ENCODE measurements at places on chromosomes 2 and 18.

GRCh38 chr2:172551271-172551670 lies 4.6 kb upstream of the PDK1 start:
- DNase-seq, result no peak
- H3K4me3 ChIP-seq, result no peak overlapping the region
- no peak overlapping the region for H3K27ac ChIP-seq
- H3K27me3 ChIP-seq, result no peaks in the 10 kb centered on the region
- peaks cover 28% of the 10 kb centered on the region for H3K4me1 ChIP-seq

- no peaks in the 10 kb centered on the region for H3K4me1 ChIP-seq
- no peaks in the 10 kb centered on the region for H3K36me3 ChIP-seq
- DNase-seq, result no peak
- no peak overlapping the region for H3K4me3 ChIP-seq
- H3K27ac ChIP-seq, result no peak overlapping the region
Measured at GRCh38 chr2:23423062-23423872, 38.3 kb downstream of the KLHL29 start.

DNA sequence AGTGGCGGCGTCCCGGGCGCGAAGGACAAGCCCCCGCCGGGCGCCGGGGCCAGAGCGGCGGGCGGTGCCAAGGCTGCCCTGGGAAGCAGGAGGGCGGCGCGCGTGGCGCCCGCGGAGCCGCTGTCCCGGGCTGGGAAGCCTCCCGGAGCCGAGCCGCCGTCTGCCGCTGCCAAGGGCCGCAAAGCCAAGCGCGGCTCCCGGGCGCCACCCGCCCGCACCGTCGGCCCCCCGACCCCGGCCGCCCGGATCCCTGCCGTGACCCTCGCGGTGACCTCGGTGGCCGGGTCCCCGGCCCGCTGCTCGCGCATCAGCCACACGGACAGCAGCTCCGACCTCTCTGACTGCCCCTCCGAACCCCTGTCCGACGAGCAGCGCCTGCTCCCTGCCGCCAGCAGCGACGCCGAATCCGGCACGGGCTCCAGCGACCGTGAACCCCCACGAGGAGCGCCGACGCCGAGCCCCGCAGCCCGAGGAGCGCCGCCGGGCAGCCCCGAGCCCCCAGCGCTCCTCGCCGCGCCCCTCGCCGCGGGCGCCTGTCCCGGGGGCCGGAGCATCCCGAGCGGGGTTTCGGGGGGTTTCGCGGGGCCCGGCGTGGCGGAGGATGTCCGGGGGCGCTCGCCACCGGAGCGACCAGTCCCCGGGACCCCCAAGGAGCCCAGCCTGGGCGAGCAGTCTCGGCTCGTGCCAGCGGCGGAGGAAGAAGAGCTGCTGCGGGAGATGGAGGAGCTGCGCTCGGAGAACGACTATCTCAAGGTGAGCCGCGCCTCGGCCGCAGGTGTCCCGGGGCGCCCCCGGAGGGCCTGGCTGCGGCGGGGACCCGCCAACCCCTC lies 820 bp downstream of the MTCL1 start:
- no peak overlapping the region for H3K27ac ChIP-seq
- peaks cover 29% of the 10 kb centered on the region for H3K27me3 ChIP-seq
- H3K4me1 ChIP-seq, result peaks cover 26% of the 10 kb centered on the region
- H3K4me3 ChIP-seq, result no peak overlapping the region

DNA sequence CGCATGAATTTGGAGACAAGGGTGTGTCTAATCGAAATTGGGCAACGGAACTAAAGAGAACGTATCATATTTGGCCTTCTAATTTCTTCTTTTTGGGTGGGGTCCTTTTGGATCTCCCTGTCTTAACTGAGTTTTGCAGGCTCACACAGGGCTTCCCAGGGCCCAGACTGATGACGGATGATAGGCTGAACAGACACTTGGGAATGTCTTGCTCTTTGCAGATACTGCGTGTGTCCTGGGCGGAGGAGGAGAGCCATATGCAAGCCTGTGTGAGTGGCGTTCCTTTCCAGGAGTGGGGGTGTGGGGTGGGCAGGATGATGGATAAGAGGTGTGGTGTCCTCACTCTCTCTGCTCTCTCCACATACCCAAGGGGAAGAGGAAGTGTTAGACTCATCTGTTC lies 40.1 kb downstream of the TNP1 start:
- DNase-seq, result no peak
- no peaks in the 10 kb centered on the region for H3K36me3 ChIP-seq
- no peaks in the 10 kb centered on the region for H3K27me3 ChIP-seq
- H3K27ac ChIP-seq, result no peak overlapping the region

DNA sequence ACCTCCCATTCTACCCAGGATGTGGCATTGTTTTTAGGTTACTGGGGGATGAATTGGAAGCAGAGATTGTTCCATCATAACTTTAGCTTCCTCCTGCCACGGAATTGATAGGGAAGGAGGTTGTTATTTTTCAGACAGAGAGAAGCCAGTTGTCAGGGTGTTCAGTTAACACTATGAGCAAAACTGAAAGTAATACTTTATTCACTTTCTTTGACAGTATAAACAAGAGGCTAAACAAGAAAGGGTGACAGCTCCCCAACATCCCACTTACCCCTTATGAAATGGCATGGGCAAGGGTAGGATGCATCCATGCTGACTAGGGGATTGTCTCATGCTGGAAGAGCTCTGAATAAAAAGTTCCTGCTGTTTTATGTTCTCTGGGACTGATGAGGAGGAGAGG lies 36.4 kb upstream of the GAREM1 start:
- no peaks in the 10 kb centered on the region for H3K4me1 ChIP-seq
- no peak overlapping the region for H3K27ac ChIP-seq
- no peak overlapping the region for H3K4me3 ChIP-seq
- H3K36me3 ChIP-seq, result no peaks in the 10 kb centered on the region
- no peak for DNase-seq
- H3K27me3 ChIP-seq, result no peaks in the 10 kb centered on the region

GRCh38 chr18:23135550-23136325 lies 453 bp downstream of the CABLES1 start:
- no peak overlapping the region for H3K27ac ChIP-seq
- H3K4me1 ChIP-seq, result peaks cover 19% of the 10 kb centered on the region
- no peaks in the 10 kb centered on the region for H3K36me3 ChIP-seq

DNA sequence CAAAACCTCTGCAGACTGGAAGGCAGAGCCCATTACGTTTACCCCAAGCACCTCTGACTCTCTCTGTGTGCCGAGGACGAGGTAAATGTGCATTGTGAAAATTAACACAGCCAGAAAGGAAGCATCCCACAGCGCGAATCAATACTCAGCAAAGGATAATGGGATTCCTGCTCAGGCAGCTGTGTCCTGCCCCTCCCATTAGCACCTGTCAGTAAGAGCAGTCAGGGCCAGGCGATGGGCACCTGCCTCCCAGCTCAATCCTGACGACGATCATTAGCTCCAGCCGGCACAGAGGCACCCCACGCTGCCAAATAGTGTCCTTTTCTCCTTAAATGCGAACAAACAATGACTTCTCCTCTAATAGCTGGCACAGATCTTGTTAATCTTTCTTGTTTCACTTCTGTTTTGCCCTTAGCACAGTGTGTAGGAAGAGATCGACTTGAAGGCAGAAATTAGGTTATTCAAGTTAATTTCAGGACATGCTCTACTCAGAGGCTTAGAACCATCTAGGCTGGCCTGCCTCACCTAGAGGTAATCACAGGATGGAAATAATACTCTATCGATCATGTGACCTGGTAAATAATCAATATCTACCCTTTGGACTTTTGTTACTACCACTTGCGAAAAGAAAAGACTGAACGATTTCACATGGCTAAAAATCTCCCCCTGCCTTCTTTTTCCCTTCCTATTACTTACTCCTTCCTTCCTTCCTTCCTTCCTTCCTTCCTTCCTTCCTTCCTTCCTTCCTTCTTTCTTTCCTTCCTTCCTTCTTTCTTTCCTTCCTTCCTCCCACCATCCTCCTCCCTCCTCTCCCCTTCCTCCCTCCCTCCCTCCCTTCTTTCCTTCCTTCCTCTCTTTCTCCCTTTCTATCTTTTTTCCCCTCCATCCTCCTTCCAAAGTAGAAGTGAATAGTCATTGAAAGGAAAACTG lies 487.9 kb upstream of the ID2 start:
- no peak overlapping the region for H3K4me3 ChIP-seq
- DNase-seq, result no peak
- H3K4me1 ChIP-seq, result no peaks in the 10 kb centered on the region
- no peak overlapping the region for H3K27ac ChIP-seq
- no peaks in the 10 kb centered on the region for H3K36me3 ChIP-seq

- H3K4me3 ChIP-seq, result no peak overlapping the region
- no peaks in the 10 kb centered on the region for H3K27me3 ChIP-seq
- no peaks in the 10 kb centered on the region for H3K36me3 ChIP-seq
- H3K4me1 ChIP-seq, result peaks cover 24% of the 10 kb centered on the region
Measured at GRCh38 chr2:19474128-19474527, 115.7 kb upstream of the OSR1 start.

GRCh38 chr2:72084584-72084976 lies 63.1 kb downstream of the CYP26B1 start:
- H3K36me3 ChIP-seq, result no peaks in the 10 kb centered on the region
- no peak overlapping the region for H3K4me3 ChIP-seq
- H3K27ac ChIP-seq, result no peak overlapping the region
- DNase-seq, result no peak
- H3K4me1 ChIP-seq, result no peaks in the 10 kb centered on the region

- no peaks in the 10 kb centered on the region for H3K36me3 ChIP-seq
- peak overlapping the region; percentile 42 for H3K27ac ChIP-seq
- no peaks in the 10 kb centered on the region for H3K27me3 ChIP-seq
- peaks cover 94% of the 10 kb centered on the region for H3K4me1 ChIP-seq
Measured at GRCh38 chr2:105808423-105809096, 63.8 kb downstream of the NCK2 start.

- H3K27me3 ChIP-seq, result no peaks in the 10 kb centered on the region
- H3K4me1 ChIP-seq, result no peaks in the 10 kb centered on the region
- no peaks in the 10 kb centered on the region for H3K36me3 ChIP-seq
- H3K4me3 ChIP-seq, result no peak overlapping the region
- DNase-seq, result no peak
Measured at GRCh38 chr2:65604246-65604645, 171.8 kb upstream of the SPRED2 start.

- no peak overlapping the region for H3K27ac ChIP-seq
- peak; percentile 16 for DNase-seq
- H3K36me3 ChIP-seq, result no peaks in the 10 kb centered on the region
- H3K27me3 ChIP-seq, result peaks cover 32% of the 10 kb centered on the region
- peaks cover 11% of the 10 kb centered on the region for H3K4me1 ChIP-seq
- H3K4me3 ChIP-seq, result no peak overlapping the region
Measured at GRCh38 chr2:69013840-69014821, 1.2 kb downstream of the ANTXR1 start.

- no peaks in the 10 kb centered on the region for H3K4me1 ChIP-seq
- H3K4me3 ChIP-seq, result no peak overlapping the region
- no peaks in the 10 kb centered on the region for H3K27me3 ChIP-seq
- no peaks in the 10 kb centered on the region for H3K36me3 ChIP-seq
- no peak for DNase-seq
Measured at GRCh38 chr2:234770031-234770506, 181.7 kb upstream of the SH3BP4 start.

- H3K27me3 ChIP-seq, result no peaks in the 10 kb centered on the region
- H3K27ac ChIP-seq, result no peak overlapping the region
Measured at GRCh38 chr18:64710105-64710861, 561.4 kb upstream of the LINC00305 start.

DNA sequence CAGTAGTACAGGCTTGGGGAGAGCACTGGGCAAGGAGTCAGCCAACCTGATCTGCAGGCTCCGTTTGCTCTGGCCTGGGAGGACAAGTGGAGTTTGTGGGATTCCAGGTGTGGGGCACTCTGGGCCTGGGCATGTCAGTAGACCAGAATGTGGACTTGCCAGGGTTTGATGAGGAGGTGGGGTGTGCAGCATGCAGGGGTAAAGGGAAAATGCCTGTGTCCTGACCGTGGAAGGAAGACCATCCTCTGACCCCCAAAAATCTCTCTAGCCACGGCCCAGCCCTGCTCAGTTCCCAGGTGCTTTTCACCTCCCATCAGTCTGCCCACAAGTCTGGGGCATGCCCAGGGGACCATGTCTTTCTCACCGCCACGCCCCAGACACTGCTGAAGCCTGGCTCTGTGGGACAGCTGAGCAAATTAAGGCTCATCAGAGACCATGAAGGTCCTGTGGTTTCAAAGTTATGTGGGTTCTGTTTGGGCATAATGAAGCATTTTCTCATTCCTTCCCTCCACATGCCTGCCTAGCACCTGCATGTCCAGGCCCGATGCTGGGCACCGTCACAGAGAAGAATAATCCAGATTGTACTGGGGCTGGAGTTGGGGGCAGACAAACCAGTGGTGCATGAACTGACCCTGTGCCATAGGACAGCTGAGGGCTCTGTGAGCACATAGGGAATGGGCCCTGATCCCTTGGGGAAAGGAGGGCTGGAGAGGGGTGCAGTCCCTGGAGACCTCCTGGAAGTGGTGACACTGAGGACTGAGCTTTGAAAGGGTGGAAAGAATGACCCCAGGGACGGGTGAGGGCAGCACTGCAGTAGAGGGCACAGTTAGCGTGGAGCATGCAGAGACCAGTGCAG lies 6.5 kb upstream of the KCNF1 start:
- DNase-seq, result no peak
- no peak overlapping the region for H3K27ac ChIP-seq
- H3K4me1 ChIP-seq, result no peaks in the 10 kb centered on the region
- no peak overlapping the region for H3K4me3 ChIP-seq
- H3K27me3 ChIP-seq, result no peaks in the 10 kb centered on the region

DNA sequence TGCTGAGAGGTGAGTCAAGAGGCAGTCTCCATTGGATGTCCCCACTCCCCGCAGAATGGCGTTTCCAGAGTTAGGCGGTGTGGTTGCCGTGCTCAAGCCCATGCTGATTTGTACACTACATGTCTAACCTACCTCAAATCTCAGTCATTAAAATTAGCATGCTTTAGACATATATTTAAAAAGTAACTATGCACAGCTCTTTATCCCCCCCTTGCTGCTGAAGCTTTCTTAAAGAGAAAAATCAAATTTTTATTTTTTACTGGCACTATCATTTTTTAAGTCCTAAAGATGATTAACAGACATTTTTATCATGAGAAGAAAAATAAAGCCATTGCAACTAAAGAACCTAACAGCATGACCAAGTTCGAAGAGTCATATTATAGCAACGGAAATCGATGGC lies 42.9 kb downstream of the BOLA3 start:
- peaks cover 18% of the 10 kb centered on the region for H3K36me3 ChIP-seq
- DNase-seq, result no peak
- H3K4me1 ChIP-seq, result no peaks in the 10 kb centered on the region

GRCh38 chr2:205706769-205707381 lies 24.6 kb downstream of the NRP2 start:
- no peak overlapping the region for H3K27ac ChIP-seq
- no peaks in the 10 kb centered on the region for H3K4me1 ChIP-seq
- no peaks in the 10 kb centered on the region for H3K27me3 ChIP-seq
- peak; percentile 19 for DNase-seq
